ENCODE measurements at places on chromosomes 7 and 10. TPM values are rescaled to one million over a fixed set of nuclear protein-coding genes. Genes with fewer than 3 reads are reported as not detected.

DNA sequence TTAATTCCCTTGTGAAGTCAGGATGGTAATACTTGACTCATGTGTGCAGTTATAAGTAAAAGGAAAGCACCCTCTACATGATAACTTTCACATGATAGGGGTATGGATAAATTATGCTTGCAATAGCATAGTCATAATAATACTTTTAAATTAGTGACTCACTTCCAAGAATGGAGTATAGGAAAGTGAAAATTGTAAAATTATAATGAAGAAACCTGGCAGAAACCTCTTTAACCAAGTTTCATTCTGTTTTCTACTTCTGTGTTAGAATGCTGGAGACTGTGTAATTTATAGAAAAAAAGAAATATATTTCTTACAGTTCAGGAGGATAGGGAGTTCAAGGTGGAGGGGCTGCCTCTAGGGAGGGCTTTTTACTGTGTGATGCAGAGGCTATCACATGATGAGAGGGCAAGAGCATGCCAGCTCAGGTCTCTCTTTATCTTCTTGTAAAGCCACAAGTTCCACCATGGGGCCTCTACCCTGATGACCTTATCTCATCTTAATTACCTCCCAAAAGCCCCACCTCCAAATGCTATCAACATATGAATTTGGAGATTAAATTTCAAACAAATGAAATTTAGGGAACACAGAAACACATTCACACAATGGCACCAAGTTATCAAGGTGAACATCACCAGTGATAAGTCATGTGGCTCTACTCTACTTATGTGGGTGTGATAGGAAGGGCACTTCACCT, 43.2 kb downstream of the HDAC9 start:
- no peak for DNase-seq

DNA sequence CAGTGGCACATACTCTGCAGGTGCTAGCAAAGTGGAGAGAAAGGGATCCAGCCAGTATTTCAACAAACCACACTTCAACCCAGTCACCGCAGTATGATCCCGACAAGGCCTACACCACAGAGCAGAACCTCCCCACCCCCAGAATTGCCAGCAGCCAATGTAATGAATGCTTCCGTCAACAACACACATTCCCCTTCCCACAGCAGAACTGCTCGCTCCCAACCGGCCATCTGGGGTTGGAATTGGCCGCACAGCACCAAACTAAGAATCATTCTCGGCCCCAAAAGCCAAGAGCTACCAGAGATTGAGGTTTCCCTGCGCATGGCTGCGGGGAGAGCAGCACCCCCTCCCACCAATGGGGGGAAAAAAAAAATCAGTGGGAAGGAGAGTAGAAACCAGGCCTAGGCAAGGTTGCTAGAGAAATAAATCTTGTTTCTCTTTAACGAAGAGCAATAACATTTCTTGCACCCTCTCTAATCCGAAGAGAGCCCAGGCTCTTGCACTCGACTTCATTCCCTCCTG, 1.1 kb downstream of the WASL start:
- DNase-seq = peak; percentile 81

- DNase-seq = no peak
These were observed 44.8 kb upstream of the SP8 start for GRCh38 chr7:20831451-20831850.

- DNase-seq = peak; percentile 90
These were observed 198.2 kb downstream of the MLLT10 start for GRCh38 chr10:21732067-21732772.

- DNase-seq = no peak
These were observed 83.5 kb upstream of the NPY start for GRCh38 chr7:24200407-24200966.

- DNase-seq = peak; percentile 60
These were observed 8.5 kb downstream of the ZDHHC16 start for GRCh38 chr10:97454330-97455036.

GRCh38 chr7:96127746-96128145, 194.2 kb downstream of the SLC25A13 start:
- DNase-seq = peak; percentile 20

Gene ENTPD1
- total RNA-seq = 33.5 TPM

Gene EPHA1
- 12.5 TPM for total RNA-seq

Gene LRRC17
- total RNA-seq = 38.0 TPM

Gene LAMB1
- total RNA-seq = 335 TPM

Gene KLLN
- 0.10 TPM for total RNA-seq

All from tongue (tissue), 3 donors.